ENCODE measurements at places on chromosomes 4 and X.
A peak's percentile ranks its signal among the peaks of the same experiment; 100 is the strongest.

- DNase-seq, result no peak
Measured at GRCh38 chrX:149476513-149476912, 28.6 kb downstream of the IDS start.

GRCh38 chrX:69104756-69105434 lies 60.4 kb downstream of the PJA1 start:
- no peak for DNase-seq

DNA sequence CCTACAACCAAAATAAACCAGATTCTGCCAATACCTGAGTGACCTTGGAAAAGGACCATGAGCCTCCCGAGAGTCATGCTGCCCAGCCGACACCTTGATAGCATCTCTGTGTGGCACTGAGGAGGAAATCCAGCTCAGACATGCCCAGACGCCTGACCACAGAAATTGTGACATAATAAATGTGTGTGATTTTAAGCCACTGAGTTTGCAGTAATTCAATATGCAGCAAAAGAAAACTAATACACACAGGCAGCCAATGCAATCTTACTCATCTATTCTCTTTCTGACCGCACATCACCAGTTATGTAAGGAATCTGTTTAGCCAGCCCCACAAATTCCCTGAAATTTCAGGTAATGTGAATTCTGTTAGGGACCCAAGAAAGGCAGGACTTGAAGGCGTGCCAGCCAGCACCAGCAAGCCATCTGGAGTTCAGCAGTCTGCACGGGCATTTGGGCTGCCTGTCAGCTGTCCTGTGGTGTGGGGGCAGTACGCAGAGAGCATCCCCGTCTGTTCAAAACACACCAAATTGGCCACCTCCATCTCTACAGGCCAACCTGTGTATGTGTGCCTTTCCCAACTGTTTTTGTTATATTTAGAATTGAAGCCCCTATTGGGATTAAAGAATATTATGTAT lies 176.4 kb downstream of the NLGN4X start:
- DNase-seq, result no peak

- no peak for DNase-seq
Measured at GRCh38 chrX:19121466-19121865, 802 bp downstream of the ADGRG2 start.

DNA sequence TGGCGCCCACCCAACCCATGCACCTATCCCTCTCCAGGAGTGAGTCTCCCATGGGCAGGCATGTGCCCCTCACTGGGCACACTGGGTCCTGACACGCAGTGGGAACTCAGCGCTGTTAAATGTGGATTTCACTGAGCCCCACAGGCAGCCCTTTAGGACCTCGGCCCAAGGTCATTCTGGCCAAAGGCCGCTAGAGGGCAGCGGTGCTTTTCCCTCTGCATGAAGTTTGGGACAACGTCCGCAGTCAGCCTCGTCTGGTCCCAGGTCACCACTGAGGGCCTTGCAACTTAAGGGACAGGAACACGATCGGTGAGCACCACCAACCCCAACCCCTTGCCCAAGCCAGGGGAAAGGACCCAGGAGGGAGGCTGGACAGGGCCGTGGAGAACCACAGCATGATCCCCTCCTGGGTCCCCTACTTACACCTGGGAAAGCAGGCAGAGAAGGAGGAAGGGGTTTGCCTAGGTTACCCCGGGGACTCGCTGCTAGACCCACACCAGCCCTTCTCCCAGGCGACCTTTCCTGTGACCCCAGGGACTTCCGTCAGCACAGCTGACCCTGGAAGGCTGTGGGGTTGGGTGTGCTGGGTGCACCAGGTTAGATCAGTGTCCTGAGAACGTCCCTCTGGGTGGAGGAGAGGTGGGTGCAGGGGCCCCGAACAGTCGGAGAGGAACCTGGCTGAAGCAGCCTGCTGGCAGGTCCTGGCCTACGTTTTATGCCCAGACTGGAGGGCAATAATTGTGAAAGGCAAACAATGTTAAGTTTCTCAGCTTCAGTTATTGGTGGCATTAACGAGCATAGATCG lies 24.0 kb downstream of the CYTL1 start:
- DNase-seq, result peak; percentile 49

DNA sequence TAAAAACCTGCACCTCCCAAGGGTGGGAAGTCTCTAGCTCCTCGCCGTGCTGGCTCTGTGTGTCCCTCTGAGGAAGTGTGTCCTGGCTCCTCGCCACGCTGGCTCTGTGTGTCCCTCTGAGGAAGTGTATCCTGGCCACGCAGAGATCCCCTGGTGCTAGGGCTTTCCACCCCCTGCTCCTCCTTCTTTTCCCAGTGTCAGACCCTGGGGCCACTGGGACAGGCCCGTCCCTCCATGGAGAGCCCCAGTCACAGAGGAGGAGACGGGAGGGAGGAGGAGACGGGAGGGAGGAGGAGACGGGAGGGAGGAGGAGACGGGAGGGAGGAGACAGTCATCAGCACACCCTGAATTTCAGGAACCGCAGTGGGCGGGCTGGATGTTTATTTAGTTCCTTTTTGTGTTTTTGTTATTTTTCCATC lies 53.8 kb upstream of the HGFAC start:
- peak; percentile 38 for DNase-seq

DNA sequence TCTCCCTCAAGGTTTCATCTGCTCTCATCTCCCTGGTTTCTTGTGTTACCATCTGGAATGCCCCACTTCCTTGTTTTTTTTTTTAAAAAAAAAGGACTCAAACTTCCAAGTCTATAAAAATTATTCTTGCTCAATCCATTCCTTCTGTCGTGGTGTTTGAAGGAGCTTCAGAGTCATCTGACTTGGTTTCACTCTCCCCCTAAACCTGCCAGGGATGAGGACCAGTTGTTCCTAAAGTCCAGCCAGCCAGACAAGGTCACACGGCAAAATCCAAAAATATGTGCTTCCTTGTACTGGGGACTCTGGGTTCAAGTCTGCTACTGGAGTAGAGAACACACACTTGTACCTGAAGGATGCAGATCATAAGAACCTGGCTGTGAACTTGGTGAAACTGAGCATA lies 84.5 kb upstream of the GPM6B start:
- DNase-seq, result no peak

DNA sequence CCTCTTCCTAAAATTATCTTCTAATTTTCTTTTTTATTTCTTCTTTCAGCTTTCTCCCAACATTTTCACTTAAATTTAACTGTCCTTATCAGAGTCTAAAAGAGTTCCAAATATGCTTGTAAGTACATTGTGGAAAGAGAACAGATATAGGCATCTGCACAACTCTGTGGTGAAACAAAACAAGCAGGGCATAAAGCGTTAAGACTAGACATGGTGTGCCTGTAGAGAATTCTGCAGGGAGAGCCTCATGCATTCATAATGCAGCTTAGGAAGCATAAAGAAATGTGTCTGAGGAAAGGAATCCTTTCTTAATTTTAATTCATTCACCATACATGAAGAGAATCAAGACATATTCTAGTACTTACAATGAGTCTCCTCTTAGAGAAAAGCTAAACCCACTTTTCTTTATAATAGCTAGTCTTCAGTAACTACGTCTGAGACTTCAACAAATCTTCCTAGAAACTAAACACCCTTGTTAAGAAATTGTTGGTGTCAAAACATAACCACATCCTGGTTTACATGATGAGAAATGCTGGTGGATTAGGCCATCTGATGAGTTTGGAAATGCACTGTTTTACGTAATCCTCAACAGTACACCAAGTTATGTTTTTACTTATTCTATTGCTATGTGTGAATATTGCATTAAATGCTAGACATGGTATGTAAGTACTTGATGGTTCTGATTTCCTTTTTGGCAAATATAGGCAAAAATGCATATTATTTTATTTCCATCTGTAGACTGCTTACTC lies 307.8 kb upstream of the GIMD1 start:
- peak; percentile 97 for DNase-seq

DNA sequence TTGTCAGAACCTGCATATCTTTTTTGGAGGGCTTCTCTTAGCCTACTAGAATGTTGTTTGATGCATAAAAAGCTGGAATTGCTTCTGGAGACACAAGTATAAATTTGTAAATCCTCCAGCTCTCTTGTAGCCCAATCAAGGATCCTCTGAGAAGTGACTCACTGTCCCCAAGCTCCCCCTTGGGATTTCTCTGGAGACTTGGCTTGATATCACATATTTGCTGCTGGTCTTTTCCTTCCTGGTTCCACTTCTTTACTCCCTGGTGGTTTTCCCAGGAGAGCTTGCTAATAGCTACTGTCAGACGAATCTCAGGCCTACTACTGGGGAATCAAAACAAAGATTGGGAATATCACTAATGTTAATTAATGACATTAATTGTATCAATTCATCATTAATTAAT lies 173.1 kb downstream of the STK32B start:
- DNase-seq, result no peak

DNA sequence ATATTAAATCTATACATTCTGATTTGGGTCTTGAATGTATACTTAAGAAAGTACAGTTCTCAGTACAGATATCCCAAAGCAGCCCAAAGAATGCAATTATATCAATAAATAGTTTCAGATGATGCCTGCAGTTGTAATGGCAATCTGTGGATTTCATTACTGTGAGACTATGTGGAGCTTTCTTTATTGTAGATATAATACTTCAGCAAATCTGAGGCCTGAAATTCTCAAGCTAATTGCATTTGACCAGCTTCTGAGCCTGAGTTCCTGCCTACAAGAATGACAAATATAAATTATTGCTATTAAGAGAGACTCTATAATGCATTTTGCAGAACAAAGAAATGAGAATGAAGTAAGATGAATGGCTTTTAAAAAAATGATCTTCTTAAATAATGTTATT lies 320.3 kb downstream of the DKK2 start:
- DNase-seq, result no peak

DNA sequence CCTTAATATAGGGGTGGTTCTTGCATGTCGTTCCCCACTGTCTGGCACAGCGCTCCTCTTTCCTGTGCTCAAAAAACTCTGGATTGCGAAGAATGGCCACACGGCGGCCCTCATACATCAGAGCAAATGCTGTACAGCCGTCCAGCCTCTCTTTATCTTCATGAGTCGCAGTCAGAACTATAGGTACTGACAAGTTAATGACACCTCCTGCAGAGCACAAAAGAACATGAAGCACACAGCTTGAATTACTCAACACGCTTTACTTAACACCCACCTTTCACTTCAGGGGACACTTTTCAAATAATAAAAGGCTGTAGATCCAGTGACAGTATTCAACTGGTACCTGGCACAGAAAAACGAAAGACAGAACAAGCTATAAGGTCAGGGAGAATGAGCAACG lies 65.3 kb downstream of the PAPSS1 start:
- DNase-seq, result no peak

GRCh38 chr4:54213001-54213400 lies 16.1 kb upstream of the PDGFRA start:
- DNase-seq, result no peak

- no peak for DNase-seq
Measured at GRCh38 chr4:102579794-102580462, 78.8 kb downstream of the NFKB1 start.

DNA sequence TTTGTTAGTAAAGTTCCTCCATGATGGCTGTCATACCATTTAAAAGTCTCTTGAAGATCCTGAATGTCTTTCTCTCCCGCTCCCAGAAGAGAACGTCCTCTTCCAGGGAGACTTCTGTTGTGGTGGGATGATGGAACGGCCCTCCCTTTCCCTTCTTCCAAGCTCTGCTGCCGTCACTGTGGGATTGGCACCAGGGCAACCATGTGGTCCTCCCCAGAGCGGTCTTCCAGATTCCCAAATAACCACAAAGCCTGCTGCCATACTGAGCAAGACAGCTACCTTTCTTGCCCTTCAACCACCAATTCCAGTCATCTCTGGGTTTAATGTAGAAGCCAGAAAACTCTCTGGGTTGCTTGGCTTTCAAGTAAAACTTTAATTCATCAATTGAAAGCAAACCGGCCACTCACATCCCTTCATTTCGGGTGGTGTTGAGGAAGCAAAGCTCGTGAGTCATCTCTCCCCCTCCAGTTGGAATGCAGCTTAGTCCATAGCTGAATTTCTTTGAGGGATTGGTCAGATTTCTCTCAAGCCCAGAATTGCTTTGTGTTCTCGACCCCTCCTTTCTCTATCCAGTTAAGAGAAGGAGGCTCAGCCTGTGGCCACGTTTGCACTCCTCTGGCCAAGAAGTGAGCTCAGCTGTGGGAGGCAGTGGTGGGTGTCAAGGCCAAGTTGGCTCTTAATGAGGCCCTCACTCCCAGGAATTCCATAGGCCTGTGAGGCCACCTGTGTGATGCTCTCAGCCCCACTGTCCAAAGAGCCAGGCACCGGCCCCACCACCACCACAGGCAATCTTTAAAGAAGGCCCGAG lies 36.9 kb downstream of the FHDC1 start:
- peak; percentile 96 for DNase-seq

Measured in iris pigment epithelial cell (primary cell).